ENCODE measurements at places on chromosomes 2 and 18.

- DNase-seq: no peak
These were observed 27.8 kb upstream of the KCNG2 start for GRCh38 chr18:79769698-79770500.

DNA sequence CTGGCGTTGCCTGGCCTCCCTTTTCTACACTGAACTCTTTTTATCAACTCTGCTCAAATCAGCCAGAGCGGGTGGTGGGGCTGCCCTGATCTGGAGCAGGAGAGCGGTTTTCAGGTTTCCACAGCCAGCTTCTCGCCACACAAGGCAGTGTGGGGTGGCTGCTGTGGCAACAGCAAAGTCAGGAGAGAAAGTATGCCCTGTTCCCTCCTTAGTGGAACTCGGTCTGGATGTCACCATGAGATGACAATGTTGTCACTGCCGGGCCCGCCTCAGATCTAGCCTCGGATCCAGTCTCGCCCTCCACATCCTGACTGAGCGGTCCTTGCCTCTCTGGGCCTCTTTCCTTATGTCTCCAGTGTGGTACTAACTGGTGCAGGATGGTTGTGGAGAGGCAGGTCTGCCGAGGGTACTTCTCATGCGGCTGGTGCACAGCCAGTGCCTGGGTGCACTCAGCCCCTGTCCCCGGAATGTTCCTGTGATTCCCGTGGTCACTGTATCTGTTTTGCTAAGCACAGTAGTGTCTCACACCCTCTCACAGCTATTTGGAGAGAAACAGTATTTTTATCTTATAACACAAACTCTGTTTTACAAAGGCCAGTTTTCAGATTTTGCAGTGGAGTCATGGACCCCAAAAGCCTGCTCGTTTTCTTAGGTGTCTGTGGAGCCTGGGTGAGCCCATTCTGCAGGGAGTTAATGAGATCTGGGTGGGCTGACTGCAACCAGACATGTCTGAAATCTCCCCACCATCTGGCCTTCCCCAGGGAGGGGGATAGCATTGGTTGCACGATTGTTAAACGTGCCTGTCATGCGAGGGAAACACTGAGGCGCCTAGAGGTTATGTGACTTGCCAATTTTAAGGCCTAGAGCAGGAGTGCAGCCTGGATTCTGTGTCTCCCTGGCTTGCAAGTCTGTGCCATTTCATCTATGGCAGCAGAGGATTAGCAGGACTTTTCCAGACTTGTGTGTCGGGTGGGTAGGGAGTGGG, 261.1 kb upstream of the AGAP1 start:
- no peak for DNase-seq

DNA sequence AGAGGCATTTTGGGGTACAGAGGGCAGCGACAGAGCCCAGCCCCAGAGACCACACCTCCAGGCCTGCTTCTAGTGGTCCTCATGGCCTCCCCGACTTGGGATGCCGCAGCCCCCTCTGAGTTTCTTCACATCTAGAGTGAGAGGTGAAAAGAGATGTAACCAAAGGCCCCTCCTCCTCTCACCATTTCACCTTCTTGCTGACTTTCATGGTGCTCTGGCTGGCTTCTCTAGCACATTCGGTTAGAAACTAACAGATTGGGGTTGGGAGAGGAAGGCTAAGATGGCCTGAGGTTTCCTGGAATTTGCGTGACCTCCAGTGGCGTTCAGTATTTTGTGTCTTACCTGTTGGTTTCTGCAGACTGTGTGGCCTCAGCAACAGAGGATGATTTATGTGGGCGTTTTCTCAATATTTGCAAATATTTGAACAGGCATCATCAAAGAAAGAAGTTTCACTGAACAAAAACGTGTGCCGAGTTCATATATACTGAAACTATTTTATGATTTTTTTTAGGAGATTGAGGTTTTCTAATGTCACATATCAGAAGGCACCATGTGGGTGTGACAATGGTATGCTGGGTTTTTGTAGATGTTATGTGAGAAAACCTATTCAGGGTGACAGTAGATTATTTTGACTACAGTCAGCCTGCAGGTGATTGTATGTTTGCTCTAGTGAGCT, 69.9 kb upstream of the BCL2L11 start:
- no peak for DNase-seq

- no peak for DNase-seq
These were observed 301.8 kb downstream of the EXOC6B start for GRCh38 chr2:72524071-72524470.

DNA sequence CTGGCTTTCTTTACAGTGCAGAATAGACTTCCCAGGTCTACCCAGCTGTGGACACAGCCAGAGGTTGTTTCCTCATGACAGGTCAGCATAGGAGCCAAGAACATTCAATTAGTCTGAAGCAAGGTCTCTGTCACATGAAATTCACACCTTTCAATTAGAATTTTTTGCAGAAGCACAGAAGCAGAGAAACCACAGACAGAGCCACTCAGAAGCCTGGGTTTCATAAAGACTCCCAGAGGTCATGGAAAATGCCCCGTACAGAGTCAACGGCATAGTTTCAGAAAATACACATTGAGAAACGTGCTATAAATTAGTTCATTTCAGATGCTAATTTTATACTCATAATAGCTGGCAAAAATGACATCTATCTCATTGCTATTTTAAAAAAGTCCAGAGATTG, 87.0 kb upstream of the TMEM200C start:
- DNase-seq: no peak

GRCh38 chr2:146587291-146587713, 1257.5 kb upstream of the ACVR2A start:
- DNase-seq: no peak

DNA sequence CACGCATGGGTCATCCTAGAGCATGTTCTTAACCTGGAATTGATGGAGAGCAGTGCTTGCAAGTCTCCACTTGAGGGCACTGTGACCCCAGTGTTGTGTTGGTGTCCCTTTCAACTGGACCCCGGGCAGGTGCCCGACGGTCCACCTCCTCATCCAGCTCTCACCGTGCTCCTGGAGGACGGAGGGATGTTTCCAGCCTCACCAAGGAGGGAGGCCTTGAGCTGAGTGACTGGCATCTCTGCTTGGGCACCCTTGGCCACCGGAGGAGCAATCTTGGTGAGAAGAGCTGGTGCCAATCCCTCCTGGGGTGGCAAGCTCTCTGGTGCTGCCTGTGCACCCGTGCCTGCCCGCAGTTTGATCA, 45.4 kb upstream of the ASB18 start:
- peak; percentile 1 for DNase-seq

DNA sequence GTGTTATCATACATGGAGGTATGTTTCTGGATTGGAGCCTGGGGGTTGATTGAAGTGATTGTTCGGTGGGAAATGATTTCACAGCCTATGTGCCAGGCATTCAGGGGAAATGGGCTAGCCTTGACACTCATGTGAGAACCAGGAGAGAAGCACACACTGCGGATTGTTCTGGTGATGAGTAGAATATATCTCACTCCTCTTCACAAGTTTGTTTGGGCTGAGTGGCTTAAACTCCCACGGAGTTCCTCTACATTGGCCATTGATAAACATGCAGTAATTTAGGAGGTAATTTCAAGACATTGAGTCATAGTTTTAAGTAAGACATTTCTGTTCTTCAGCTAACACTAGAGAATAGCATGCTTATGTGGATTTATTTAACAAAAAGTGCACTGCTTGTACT, 498.9 kb upstream of the NETO1 start:
- no peak for DNase-seq

- no peak for DNase-seq
These were observed 139.7 kb downstream of the BCL11A start for GRCh38 chr2:60413814-60414168.
